ENCODE measurements at places on chromosomes 2 and 18.

GRCh38 chr2:174495365-174496012 is 8.7 kb upstream of the GPR155 start:
- no peak for DNase-seq

GRCh38 chr2:161085149-161085548 is 75.1 kb upstream of the TANK start:
- DNase-seq = no peak

DNA sequence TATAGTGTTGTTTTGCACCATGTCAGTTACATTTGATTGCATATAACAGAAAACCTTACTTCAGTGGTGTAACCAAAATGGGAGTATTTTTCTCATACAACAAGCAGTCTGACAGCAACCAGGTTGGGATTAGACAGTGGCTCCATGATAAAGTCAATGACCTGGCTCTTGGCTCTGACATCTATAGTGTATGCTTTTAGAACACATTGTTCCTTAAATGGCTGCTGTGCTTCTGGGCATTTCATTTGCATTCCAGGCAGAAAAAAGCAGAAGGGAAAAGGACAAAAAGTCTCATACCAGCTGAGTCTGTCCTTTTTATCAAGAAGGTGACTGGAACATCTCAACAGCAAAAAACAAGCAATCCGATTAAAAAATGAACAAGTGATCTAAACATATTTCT is 10.2 kb downstream of the MERTK start:
- no peak for DNase-seq

DNA sequence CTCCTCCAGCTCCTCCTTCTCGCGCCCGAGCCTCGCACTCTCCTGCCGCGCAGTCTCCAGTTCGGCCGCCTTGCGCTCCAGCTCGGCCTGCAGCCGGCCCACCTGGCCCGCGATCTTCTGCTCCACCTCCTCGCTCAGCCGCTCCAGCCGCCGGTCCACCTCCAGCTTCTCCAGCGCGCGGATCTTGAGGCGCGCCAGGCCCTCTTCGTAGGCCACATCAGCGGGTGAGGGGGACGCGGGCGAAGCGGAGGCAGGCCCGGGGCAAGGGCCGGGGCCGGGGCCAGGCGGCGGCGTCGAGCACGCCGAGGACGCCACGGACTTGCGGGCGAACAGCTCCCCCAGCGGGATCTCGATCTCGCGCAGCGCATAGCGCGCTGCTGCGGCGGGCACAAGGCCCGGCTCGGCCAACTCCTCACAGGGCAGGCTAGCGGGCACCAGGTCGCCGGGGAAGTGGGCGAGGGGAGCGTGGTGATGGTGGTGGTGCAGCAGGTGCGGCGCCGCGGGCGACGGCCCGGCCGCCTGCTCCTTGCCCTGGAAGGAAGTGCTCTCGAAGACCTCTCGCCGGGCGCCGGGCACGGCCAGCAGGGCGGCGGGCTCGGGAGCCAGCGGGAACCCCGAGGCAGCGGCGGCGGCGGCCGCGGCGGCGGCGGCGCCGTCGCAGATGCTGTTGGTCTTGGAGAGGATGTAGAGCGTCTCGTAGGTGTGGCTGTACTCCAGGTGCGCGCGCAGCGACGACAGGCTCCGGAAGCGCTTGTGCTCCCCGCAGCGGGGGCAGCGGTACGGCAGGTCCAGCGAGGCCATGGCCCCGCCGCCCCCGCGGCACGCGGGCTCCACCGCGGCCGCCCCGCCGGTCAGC is 15.2 kb downstream of the FBXO41 start:
- DNase-seq = no peak

- peak; percentile 57 for DNase-seq
Observed at GRCh38 chr2:215949991-215950404, 63.4 kb downstream of the MREG start.

- no peak for DNase-seq
Observed at GRCh38 chr2:100639588-100640390, 77.0 kb downstream of the PDCL3 start.

GRCh38 chr2:170155022-170155722 is 22.8 kb upstream of the MYO3B start:
- no peak for DNase-seq

DNA sequence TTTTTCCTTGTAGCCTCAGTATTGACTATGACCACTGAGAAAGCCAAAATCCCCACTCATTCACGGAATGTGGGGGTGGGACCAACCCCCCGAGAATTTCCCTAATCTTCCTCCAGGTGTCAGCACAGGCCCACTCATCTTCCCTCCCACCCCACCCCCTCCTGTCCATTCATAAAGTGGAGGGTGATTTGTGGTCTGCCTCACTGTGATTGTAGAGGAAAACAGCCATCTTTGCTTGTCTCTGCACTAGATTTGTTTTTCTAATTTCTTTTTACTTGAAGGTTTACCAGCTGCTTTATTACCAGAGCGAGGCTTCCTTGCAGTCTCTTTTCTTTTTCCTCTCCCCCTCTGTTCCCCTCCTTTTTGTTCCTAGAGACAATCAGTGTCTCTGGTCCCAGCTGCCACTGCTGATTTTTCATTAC is 171.8 kb downstream of the ICOS start:
- no peak for DNase-seq

DNA sequence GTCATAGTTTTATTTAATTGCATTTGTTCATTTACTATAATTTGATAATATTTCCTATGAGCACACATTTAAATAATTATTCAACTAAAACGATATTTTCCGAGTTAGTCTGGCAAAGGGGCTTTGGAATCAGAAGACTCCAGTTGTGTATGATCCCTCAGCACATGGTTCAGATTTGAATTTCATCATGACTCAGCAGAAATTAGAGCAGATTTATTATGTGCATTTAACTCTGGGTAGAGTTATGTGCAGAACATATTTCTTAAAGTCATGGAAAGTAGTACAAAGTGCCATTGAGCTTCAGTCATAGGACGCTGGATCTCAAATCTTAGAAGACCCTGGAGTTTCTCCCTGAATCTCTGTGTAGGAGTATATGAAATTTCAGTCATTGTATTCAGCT is 106.7 kb downstream of the ADCYAP1 start:
- DNase-seq = no peak

DNA sequence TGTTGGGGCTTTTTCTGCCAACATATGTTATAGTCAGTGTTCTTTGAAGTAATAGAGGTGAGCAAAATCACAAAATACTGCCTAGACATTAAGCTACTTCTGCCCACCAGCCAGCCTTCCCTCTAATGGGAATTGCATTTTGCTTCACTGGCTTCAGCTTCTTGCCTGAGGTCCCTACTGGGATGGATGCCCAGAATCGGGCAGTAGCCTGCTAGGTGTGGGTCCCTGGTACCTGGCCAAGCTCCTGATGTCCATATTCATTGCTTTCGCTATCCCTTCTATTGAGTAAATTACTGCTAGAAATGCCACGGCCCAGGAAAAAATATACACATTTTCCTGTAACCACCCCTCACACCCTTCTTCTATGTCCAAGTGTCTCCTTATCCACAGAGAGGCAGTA is 27.0 kb downstream of the CRYGD start:
- no peak for DNase-seq

- DNase-seq = no peak
Observed at GRCh38 chr18:48308027-48308635, 101.1 kb downstream of the ZBTB7C start.

DNA sequence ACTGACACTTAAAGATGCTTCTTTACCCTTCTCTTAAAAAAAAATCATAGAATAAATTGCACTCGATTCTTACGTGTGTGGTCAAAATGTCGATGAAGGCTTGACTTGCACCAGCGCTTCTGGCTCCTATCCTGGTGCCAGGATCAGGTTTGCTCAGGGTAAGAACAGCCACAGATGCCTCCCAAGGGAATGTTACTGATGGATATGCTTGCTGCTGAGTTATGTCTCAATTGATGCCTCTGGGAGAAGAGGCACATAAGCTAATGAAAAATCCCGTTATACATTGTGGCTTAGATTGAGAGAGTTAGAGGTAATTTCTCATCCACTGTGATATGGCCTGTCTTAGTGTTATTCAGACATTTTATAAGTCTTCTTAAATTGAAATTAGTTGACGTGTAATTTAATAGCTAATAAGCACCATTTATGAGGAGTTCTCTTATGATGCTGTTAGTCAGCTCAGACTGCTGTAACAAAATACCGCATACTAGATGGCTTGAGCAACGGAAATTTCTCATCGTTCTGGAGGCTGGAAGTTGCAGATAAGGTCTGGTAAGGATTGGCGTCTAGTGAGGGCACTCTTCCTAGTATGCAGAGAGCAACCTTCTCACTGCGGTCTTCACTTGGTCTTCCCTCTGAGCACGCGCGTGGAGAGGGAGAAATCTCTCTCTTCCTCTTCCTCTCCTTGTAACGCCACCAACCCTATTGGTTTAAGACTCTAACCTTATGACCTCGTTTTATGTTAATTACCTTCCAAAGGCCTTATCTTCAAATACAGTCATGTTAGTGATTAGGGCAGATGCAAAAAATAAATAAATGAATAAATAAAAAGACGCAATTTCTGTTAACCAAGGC is 116.6 kb upstream of the NOSTRIN start:
- peak; percentile 72 for DNase-seq

- no peak for DNase-seq
Observed at GRCh38 chr2:215521031-215521430, 85.2 kb upstream of the FN1 start.

- no peak for DNase-seq
Observed at GRCh38 chr18:26821181-26821580, 44.3 kb downstream of the AQP4 start.

DNA sequence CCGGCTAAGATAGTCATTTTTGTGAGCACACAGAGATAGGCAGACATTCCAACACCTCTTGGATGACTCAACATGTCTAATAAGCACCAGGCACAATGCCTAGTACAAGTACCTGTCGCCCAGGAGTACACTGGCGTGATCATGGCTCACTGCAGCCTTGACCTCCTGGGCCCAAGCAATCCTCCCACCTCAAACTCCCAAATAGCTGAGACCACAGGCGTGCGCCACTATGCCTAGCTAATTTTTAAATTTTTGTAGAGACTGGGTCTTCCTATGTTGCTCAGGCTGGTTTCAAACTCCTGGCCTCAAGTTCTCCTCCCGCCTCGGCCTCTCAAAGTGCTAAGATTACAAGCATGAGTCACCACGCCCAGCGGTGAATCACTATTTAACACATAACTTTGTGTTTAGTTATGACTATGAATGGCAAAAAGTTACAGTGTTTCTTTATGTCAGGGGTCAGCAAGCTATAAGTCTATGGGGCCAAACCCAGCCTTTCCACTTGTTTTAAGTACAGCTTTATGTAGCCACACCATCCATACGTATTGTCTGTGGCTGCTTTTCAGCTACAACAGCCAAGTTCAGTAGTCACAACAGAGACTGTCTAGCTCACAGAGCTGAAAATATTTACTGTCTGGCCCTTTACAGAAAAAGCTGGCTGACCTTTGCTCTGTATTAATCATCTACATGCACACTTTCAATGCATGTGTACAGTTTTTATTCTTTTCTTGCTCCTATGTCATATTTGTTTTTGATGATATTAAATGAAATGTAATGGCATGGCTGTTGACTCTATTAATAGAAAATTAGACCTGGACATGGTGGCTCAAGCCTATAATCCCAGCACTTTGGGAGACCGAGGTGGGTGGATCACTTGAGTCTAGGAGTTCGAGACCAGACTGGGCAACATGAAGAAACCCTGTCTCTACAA is 18.7 kb downstream of the ORC2 start:
- peak; percentile 47 for DNase-seq

DNA sequence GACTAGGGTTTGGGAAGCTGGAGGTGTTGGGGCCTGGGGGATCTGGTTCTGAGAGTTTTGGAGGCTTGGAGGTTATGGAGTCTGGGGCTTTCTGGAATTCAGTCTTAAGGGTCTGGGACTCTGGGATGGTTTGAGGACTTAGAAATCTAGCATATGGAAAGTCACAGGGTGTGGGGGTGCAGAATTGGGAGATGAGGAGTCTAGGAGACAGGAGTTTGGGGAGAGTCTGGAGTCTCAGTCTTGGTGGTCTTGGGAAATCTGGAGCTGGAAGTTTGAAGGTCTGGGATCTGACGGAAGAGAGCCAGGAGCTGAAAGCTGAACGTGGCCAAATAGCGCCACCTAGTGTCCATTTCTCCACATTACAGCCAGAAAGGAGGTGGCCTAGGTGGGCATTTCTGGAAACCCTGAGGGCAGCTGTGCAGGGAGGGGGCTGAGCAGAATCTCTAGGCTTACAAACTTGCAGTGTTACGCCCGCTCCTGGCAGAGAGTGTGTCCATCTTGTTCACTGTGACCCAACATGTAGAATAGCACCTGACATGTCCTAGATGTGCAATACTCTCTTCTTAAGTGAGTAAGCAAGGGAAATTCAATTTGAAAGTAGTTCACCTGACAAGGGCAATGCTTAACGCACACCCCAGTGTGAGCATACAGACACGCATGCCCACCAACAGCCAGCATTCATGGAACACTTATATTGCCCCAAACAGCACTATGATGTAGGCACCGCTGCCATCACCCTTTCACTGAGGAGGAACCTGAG is 204.8 kb downstream of the TFCP2L1 start:
- DNase-seq = peak; percentile 33

DNA sequence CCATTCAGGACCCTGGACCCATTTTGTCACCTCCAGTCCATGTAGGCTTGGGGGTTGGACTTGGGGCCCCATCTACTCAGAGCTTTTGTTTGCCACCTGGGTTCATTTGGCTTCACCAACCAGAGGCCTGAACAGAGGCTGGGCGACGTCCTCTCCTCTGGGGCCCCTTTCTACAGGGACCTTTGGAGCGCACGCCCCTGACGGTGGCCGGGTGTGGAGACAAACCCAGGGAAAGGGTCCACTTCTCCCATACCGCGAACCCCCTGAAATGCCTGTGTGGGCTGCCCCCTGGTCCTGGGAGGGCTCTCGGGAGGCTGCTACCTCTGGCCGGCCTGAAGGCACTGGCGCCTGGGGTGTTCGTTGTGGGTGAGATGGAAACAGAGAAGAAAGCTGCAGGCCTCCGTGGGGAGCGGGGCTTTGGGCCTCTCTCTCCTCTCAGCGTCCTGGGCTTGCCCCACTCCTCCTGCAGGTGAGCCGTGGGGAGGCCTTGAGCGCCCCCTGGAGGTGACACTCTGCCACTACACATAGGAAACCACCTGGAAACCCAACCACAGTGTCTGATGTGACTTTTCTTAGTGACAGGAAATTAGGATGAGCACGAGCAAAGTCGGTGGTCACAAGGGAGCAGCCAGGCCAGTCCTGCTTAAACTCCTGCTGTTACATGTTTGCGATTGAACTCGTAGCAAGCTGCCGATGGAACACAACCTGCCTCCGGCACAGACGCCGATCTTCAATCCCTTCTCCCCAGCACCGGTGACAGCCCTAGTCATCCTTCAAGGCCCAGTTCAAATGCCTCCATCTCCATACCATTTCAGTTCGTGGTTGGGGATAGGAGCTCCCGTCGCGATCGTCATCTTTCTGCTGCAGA is 12.0 kb upstream of the NTSR2 start:
- DNase-seq = no peak

Measured in inflammatory macrophage treated with lipopolysaccharide for 4 hours (primary cell).